ENCODE measurements at places on chromosomes 5 and 9.

DNA sequence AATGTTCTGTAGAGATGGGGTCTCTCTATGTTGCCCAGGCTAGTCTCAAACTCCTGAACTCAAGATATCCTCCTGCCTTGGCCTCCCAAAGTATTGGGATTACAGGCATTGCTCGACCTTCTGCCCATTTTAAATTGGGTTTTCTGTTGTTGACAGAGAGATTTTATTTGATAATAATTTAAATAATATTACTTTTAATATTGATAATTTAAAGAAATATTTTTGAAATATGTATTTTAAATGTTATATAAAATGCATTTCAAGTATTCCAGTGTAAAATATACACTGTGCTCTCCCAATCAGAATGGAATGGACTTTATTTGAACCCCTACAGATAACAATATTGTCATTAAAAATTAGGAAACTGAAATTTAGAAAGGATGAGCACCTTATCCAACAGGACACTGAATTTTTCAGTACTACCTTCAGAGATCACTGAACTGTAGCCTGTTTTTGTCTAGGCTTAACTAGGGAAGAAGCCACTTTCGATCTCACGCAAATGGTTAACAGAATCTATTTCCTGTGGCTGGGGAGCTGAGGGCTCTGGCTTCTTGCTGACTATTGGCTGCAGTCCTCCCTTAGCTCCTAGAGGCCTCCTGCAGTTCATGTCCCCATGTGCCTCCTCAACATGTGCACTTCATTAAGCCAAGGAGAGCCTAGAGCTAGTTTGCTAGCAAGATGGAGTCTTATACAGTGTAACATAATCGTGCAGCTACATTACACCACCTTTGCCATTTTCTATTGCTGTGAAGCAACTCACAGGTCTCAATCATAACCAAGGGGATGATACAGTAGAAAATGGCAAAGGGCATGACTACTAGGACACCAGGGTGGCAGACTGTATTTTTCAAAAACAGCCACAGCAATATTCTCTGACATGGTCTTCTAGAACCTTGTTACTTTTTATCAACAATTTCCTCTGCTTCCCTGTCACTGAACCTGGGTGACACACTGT is 150.0 kb downstream of the CDC42SE2 start:
- no peak for DNase-seq

GRCh38 chr9:18324928-18325745 is 148.8 kb upstream of the ADAMTSL1 start:
- DNase-seq: no peak

GRCh38 chr5:43561356-43561755 is 4.5 kb upstream of the PAIP1 start:
- DNase-seq: no peak

DNA sequence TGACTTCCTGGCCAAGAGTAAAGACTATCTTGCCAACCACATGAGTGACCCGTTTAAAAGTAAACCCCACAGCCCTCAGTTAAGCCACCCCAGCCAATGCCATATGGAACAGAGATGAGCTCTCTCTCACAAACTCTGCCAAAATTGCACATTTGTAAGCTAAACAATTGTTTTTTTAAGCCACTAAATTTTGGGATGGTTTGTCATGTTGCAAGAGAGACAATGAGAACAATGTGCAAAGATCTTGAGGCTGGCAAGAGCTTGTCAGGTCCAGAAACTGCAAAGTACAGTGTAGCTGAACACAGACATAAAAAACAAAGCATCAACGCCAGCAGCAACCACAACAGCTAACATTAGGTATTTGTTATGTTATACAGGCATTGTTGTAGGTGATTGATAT is 27.8 kb downstream of the HOMER1 start:
- no peak for DNase-seq

DNA sequence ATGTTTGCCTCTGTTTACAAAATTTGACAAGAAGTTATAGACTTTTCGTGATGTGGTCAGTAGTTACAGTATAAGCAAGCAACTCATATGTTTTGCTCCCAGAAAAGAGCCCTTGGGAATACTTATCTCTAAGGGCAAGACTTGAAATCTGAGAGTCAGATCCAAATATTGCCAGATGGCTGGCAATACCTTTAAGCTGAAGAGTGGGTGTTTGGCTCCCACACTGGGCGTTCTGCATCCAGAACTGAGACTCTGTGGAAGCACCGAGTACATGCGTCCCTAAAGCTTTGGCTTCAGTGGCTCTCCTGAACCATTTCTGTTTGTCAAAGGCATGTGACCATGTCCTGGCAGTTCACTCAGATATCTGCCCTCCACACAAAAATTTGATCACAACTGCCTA is 194.1 kb downstream of the DCP2 start:
- DNase-seq: no peak

DNA sequence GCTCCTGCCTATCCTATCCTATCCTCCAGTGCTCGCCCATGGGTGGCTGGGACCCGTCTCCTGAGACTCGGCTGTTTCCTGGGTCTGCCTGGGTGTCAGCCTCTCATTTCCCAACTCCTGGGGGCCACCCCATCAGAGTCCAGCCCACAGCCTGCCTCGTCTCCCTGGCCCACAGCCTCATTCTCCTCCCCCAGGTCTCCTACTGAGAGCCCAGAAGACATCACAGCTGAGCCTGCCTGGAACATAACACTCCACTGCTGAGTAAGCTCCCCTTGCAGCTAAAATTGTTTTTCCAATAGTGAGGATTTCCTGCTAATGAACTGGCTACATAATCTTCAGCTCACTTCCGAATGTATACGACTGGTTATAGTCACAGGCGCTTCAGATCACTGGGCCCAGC is 95.3 kb downstream of the TTLL11 start:
- no peak for DNase-seq

DNA sequence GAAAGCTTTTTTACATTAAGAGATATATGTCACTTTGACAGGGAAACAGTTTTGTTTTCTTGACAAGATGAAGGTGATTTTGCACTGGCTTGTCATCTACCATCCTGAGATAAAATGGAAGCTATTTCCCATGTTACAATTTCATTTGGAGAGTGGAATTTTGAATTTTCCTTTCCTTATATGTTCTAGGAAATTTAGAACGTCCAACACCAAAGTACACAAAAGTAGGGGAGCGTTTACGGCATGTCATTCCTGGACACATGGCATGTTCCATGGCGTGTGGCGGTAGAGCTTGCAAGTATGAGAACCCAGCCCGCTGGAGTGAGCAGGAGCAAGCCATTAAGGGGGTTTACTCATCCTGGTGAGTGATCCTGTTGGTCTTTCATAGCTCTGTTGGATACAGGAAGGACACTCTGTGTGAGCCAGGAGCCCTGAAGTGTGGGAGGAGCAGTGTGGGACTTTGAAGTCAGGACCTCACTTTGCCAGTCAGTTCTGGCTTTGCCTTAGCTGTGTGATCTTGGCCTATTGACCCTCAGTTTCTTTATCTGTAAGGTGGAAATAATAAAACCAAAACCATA is 887 bp downstream of the PTPDC1 start:
- DNase-seq: no peak

DNA sequence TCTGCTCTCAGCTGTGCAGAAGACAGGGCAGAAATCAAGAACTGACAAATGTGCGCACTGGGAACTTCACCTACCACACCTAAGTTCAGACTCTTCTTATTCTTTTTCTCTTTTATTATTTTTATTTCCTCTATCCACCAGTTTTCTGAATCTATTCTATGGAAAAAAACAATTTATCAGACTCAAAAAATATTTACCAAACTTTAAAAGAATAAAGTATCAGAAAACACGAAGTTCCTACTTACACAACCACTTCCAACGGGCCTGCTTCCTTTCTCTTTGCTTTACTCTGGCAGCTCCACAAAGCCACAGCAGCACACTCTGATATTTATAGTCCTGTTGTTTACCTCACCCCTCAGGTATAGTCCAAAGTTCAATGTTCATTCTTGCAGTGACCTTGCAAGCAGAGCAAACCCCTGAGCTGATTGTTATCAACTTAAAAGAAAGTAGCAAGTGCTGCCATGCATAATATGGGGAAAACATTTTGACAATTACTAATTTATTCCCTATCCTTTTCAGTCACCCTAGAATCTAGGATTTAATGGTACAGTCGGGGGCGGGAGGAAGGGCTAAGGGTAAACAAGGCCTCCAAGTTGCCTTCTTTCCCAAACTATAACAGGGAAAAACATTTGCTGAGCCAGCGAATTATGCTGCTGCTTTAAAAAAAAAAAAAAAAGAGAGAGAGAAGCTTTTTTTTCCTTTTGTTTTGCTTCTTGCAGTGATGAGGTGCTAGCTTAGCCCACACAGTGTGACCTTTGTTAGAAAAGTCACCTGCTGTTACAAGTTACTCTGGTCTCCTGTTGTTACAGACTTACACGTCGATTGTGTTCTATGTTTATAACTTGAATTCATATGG is at the start of gene SELENOP:
SELENOP (minus strand) TSS at position 302 of the 856 bp plus-strand sequence. CDS start 3,539 bp downstream, outside the sequence.
- no peak for DNase-seq

GRCh38 chr5:177565046-177565445 is 10.7 kb upstream of the FAM193B start:
- no peak for DNase-seq

DNA sequence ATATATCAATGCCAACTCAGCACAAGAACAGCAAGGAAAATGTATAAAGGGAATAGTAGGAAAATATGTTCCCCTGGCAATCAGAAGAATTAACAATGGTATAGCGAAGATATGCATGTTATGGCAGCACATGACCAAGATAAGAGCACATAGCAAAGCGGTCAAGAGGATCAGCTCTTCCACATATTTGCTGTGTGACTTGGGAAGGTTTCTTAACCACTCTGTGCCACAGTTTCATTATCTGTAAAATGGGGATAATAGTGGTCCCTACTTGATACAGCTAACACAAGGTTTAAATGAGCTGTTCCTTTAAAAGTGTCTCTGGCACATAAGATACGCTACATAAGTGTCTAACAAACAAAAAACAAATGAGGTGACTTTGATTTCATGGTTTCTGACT is 77.9 kb upstream of the PIP5K1B start:
- DNase-seq: no peak

GRCh38 chr5:14337593-14337992 is 194.5 kb downstream of the TRIO start:
- DNase-seq: no peak

DNA sequence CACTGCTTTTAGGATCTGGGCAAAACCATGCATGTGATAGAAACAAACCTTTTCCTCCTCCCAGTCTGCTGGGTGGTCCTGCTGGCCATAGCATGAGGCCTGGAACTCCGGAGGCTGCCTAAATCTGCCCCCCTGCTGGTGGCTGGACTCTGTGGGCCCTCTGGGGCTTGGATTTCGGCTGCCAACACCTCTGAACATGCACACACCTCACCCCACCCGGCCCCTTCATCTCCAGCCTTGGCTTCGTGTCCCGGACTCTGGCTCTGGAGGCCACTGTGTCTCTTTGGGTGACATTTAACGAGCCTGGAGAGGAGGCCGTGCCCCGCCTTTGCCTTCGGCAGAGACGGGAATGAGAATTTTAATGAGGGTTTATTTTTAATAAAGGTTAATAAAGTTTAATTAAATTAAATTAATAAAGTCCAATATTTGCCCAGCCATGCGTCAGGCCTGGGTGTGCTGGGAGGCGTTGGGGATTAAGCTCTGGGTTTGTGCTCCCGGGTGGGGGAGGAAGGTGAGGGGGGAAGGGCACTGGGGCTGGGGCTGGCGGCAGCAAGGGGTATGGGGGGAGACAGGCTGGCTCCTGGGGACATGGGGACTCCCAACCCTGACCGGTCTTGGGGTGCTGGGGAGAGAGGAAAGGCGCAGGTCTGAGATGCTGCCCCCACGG is 251.8 kb downstream of the PBX3 start:
- no peak for DNase-seq
